Stimulated activated CD8-positive, alpha-beta memory T cell treated with anti-CD3 and anti-CD28 coated beads, Interleukin-4, amount 100 ng/mL, for 1 hour (primary cell): ENCODE measurements at places on chromosomes 11 and 22.

DNA sequence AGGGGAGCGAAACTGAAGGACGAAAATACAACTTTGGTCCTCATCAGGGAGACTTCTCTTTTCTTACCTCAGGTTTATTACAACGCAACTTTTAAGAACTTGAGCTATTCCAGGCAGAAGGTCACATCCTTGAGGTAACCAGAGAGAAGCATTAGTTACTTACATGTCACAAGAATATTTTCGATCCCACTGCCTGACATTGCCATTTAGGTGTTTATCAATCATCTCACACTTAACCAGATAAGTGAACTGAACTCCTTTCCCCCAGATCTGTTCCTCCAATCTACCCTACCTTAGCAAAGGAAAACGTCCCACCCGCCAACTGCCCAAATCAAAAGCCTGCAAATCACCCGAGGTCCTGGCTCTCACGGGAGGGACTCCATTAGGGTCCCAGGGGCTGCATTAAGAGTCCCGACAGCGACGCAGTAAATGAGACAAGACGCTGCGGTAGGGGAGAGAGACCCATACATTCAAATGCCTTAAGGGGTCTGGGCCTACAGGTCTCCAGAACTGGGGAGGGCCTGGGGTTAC lies 734 bp downstream of the ZNF280B start:
- DNase-seq: no peak

GRCh38 chr11:63598556-63598955 lies 15.7 kb downstream of the PLAAT3 start:
- no peak for DNase-seq

GRCh38 chr11:133843454-133843987 lies 1.8 kb downstream of the SPATA19 start:
- no peak for DNase-seq

GRCh38 chr11:70733327-70734325 lies 335.3 kb downstream of the CTTN start:
- no peak for DNase-seq

GRCh38 chr11:126870021-126870420 lies 130.5 kb downstream of the KIRREL3 start:
- no peak for DNase-seq

- no peak for DNase-seq
Measured at GRCh38 chr11:94958121-94958696, 15.1 kb downstream of the CWC15 start.

GRCh38 chr11:17238377-17238776 lies 30.6 kb upstream of the PIK3C2A start:
- DNase-seq: no peak

DNA sequence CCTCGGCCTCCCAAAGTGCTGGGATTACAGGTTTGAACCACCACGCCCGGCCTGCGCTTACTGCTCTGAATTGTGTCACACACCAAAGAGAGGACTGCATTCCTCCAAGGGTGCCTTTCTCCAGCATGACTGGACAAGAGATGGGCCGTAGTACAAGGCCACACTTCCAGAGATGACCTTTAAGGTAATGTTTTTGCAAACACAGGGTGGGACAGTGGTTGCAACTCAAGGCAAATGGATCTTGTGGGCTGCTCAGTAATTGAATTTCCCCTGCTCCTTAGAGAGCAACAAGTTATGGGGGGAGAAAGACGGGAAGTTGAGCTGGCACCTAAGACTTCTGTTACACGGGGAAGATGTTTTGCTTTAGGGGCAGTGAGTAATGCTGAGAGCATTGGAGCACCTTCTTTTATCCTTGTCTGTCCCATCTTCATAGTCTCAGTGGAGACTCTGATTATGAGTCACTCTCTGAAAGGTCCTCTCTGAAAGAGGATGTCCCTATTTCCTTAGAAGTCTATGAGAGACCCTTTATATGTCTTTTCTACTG lies 66.3 kb downstream of the C11orf91 start:
- no peak for DNase-seq
